GM13977 (cell line): ENCODE measurements at places on chromosomes 1 and 21.

DNA sequence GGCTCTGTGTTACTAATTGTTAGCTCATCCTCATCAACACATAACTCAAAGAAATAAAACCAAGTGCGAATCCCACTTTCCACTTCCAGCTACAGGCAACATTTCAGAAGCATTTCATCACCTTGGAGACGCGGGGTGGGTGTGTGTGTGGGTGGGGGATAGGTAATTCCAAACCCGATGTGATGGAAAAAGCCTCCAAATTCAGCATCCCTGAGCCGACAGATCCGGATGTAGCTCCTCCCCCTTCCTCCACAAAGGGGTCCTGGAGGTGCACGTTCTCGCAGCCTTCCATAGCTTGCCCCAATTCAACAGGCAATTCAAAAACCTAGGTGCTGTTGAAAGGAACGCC is 486 bp downstream of the HSPA13 start:
- no peak for DNase-seq

DNA sequence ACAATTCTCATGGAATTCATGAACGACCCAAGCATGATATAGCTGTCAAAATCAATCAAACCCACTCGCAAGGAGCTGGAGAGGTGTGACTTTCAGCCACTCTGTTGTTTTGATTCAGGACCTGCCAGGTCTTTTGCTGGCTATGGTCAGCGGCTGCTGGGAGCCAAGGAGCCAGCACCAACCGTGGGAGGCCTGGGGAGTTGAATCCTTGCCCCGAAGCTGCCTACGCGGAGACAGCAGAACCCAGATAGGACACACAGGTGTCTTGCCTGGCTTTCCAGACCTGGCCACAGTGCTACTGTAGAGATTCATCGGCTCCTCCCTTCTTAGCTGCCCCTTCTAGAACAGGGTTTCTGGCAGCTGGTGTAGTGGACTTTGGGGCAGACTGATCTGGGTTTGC is 42.7 kb downstream of the ZSCAN20 start:
- DNase-seq = no peak

- DNase-seq = no peak
Measured at GRCh38 chr1:102897557-102897956, 210.8 kb downstream of the COL11A1 start.

DNA sequence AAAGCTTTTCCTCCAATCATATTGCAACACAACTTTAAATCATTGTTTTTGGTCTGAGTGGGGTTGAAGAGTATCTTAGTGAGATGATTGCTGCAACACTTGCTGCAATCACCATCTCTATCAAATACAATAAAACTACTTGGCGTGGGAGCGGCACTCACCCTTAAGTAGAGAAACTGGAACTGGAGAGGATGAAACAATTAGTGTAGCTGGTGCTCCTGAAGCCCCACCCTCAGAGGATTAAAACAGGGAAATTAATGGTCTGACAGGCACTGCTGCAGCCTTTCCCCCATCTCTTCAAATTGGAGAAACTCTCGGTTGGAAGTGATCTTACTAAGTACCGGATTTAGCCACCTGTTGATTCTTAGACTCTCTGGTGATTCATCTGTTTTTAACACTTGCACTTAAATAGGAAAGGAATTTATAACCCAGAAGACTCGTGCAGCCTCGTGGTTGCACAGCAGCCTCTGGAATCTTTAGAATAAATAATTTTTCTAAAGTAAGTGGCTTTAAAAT is 80.5 kb upstream of the KIF26B start:
- no peak for DNase-seq

- DNase-seq = no peak
Measured at GRCh38 chr1:195173753-195174152, 1434.5 kb downstream of the KCNT2 start.

GRCh38 chr1:206508130-206508889 is 979 bp downstream of the RASSF5 start:
- no peak for DNase-seq

- DNase-seq = no peak
Measured at GRCh38 chr1:179753061-179753460, 10.0 kb downstream of the FAM163A start.

GRCh38 chr1:86239894-86240293 is 83.3 kb upstream of the COL24A1 start:
- no peak for DNase-seq

GRCh38 chr1:51238034-51238403 is 1.9 kb downstream of the RNF11 start:
- no peak for DNase-seq

- DNase-seq = no peak
Measured at GRCh38 chr1:206693592-206693991, 8.9 kb downstream of the MAPKAPK2 start.

DNA sequence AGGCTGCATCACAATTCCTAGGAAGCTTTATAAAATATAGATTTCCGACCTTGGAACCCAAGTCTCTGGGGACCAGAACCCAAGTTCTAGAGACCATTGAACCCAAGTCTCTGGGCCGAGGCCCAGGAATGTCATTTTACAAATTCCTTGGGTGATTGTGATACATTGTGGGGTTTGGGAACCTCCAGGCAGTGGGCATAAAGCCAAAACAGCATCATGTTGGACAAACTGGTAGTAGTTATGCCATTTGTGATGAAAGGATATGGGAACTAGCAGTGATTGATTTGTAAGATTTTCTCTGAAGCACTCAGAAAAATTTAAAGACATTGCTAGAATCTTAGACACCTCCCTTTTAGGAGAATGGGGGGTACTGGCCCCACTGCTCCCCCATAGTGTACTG is 160.2 kb downstream of the HIVEP3 start:
- DNase-seq = no peak

DNA sequence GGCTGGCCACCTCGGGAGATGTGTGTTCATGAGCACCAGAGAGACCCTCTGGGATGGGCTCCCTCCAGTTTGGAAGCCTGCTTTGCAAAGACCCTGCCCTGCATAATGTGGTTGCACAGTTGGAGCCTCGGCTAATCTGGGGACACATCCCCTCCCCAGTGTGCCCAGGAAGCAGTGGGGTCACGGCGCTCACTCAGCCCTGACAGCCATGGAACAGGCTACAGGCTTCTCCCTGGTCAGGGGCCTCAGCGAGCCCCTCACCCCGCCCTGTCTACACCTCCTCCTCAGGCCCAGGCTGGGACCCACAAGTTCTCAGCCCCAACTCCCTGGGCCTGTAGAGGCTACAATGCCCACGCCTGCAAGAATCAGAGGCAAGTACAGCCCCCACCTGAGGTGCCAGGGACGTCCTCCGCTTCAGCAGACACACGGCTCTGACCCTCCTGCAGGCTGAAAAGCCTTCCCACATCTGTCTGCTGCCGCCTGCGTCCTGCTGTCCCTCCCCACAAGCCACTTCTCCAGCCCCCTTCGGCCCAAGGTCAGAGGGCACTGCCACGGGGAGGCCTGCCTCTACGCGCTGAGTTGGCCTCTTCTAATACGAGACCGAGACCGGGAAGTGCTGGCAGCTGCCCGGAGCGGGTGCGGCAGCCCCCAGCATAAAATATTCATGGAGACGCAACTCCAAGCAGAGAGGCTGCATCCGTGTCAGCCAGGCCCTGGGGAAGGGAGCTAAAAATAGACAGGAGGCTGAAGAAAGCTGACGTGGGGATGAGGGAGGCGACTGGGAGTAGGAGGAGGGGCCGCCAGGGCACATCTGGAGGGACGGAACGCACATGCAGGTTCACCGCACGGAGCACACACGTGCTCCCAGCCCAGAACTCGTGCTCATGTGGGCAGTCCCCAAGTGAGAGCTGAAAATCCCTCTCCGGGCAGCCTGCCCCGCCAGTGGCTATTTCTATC is 15.2 kb upstream of the GPR153 start:
- DNase-seq = no peak

DNA sequence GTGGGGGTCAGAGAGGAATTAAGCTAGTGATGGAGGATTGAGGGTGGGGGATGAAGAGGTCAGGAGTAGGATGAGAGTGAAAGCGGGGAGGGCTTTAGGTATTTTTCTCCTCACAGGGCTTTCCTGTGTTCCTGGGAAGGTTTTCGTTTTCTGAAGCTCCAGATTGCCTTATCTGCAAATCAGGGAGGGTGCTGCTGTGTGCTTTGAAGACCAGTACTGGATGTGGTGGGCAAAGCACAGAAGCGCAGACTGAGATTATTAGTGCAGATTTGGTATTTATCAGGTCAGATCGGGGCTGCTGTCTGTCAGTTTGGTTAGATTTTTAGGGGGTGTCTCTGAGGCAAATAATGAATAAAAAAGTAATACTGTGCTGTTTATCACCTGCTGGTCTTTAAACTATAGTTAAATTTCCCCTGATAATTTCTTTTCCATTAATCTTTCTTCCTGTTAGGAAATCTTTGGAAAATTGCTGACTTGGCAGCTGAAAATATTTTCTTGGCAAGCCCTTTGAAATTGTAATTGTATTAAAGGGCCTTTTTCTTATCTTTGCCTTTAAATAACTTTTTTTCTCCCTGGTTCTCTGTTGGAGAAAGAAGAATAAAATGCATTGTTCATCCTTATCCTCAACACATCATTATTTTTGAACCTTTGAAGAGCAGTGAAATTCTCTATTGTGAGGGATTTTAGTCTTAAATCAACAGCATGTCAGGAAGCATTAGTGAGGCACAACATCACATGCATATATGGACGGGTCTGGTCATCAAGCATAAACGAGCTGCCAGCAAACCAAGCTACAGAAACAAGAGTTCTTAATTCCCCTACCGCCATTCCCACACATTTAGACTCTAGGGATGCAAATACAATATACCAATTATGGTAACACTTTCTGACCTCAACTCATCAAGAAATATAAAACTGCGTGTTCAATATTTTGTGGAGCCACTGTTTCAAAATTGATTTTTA is 139.6 kb downstream of the S1PR1 start:
- DNase-seq = no peak

DNA sequence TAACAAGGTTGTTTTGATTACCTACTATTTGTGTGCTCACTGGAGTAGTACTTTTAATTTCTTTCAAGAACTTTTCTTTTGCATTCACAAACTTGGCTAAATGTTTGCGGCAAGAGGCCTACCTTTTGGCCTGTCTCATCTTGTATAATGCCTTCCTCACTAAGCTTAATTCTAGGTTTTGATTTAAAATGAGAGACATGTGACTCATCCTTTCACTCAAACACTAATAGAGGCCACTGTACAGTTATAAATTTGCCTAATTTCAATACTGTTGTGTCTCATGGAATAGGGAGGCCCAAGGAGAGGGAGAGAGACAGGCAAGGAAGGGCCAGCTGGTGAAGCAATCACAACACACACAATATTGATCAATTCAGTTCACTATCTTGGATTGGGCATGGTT is 66.1 kb downstream of the ZNF644 start:
- no peak for DNase-seq

DNA sequence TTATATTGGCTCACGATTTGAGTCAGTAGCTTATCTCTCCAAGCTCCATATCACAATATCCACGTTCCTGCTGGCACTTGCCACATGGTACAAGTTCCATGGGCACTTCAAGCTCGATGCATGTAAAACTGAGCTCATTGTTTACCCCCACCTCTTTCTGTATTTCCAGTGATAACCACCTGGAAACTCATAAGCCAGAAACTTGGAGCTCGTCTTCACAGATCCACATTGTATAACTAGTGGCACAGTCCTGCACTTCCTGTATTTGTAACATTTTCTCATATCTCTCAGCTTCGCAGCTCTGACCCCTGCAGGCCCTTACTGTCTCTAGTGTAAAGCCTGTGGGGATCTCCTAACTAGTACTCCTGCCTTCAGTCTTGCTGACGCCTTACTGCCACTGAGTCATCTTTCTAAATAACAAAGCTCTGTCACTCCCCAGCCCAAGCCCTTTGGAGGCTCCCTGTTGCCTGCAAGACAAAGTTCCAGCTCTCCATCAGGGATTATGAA is 6.5 kb upstream of the C2CD4D start:
- DNase-seq = no peak

- DNase-seq = no peak
Measured at GRCh38 chr1:181739214-181739613, 255.9 kb downstream of the CACNA1E start.

DNA sequence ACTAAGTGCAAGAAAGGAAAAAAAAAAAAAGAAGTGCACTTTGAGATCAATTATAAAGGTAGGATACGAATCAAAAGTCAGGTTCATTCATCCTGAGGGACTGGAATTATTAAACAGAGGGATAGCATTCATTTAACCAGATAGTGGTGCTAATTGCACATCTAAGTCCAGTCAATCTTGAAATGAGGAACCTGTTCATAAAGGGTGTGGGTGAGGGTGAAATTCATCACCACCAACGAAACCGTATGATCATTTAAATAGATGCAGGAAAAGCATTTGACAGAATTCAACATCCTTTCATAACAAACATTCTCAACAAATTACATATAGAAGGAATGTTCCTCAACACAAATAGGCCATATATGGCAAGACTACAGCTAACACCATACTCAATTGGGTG is 5.6 kb downstream of the CTSS start:
- DNase-seq = no peak

DNA sequence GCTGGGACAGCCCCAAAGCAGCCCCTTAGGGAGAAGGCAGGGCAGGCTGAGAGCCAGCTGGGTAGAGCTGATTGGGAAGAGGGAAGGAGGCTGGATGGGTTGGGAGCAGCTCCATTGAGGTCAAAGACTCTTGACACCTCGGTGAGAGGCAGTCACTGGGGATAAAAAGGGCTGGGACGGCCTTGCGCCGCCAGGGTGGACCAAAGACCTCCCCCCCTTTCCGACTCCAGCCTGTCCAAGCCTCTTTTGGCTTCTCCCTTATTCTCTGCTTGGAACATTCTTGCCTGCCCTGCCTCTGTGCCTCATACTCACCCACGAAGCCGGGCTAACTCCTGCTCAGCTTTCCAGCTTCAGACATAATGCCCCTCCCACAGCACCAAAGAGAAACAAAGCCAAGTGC is 51.1 kb downstream of the LRRC38 start:
- no peak for DNase-seq

DNA sequence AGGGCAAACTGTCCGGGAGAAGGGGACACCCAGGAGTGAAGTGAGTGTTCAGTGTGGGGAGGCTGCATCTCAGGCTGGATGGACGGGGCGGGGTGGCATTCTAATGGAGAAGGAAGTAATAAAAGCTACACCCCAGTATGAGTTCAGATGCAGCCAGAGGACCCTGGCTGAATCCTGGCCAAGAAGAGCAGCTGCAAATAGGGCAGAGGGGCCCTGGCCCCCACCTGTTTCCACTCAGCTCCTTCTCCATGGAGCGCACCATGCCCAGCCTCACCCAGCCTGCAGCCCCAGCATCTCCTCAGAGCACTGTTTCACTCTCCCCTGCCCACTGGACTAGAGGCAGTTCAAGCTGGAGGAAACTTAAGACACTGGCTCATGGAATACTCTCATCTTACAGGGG is 46.4 kb downstream of the KCND3 start:
- DNase-seq = no peak

DNA sequence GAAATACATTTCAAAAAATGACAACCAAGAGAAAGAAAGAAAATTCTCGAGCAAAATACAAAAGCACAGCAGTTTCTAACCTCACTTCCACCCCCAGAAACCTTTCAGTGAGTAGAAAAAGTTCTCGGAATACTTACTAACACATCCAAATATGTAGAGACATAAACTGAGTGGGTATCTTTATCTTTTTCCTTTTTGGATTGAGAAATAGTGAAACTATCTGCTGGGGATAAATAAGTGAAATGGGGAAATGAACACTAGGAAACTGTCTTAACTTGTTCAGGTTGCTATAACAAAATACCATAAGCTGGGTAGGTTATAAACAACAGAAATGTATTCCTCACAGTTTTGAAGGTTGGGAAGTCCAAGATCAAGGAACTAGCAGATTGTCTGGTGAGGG is 72.0 kb downstream of the VCAM1 start:
- no peak for DNase-seq

- DNase-seq = no peak
Measured at GRCh38 chr21:32921632-32922230, 104.0 kb upstream of the OLIG2 start.

- DNase-seq = peak; percentile 29
Measured at GRCh38 chr1:168135921-168136708, 615 bp downstream of the GPR161 start.
